ENCODE measurements at places on chromosomes 1 and 21.

DNA sequence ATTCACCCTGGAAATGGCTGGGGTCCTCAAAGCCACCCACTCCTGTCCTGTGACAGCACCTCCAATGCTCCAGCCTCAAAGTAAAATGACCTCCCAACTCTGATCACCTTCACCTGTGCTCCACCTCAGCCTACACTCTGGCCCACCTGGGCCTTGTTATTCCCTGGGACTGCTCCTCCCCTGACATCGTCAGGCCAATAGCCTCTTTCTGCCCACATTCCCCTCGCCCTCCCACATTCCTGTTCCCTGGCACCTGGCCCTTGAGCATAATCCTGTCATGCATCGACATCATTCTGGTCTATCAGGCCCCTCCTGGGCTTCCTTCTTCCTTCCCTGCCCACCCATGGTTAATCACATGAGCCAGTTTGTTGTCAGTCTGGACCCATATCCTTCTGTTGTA is 13.2 kb upstream of the BCAR3 start:
- no peak for DNase-seq

GRCh38 chr1:197928849-197929336 is 11.7 kb downstream of the LHX9 start:
- DNase-seq, result no peak

DNA sequence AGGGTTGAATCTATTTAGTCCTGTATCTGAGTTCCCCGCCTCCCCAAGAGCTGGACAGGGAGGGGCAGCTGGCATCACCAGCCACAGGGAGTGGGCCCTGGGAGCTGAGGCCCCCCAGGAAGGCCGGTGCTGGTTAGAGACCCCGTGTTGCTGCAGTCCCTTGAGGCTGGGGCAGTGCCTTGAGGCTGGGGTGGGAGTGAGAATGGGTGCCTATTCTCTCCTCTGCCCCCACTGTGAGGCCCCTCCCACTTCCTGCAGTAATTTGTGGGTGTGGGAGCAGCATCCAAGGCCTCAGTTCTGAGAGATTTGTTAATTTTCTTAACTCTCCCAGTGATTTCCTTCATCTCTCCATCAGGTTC is 2.5 kb upstream of the TRAPPC3 start:
- DNase-seq, result no peak

- no peak for DNase-seq
These were observed 69.2 kb upstream of the SGIP1 start for GRCh38 chr1:66464802-66465201.

DNA sequence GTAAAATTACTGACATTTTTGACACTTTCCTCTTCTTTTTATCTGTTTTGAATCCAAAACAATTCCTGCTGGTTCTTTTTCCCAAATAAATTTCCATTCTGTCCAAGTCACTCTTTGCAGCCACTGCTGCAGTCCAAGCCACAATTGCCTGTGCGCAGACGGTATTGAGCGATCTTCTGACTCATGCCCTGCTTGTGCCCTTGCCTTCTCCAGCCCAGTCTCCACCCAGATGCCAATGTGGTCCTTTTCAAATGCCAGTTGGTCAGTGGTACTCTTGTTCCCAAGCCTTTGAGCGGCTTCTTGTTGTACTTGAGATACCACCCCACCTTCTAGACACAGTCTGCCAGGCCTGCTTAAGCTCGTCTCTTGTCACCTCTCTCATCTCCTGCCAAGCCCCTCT is 78.9 kb downstream of the CAMTA1 start:
- DNase-seq, result no peak

DNA sequence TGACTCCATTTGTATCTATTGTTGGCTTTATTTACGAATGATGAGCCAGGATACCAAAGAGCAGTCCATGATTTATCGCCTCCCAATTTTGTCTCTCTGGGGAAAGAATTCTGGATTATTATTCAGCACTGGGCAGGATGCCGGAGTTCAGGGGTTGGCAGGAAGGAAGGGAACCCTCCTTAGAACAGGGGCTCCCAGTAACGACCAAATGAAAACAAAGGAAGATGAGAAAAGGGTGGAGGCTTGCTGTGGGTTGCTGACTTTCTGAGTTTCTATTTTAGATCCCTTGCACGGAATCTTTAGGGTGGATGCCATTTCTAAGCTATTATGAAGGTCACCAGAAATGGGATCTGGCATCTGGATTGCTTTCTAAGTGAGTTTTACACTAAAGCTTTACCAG is 231.2 kb upstream of the LYPLAL1 start:
- no peak for DNase-seq

DNA sequence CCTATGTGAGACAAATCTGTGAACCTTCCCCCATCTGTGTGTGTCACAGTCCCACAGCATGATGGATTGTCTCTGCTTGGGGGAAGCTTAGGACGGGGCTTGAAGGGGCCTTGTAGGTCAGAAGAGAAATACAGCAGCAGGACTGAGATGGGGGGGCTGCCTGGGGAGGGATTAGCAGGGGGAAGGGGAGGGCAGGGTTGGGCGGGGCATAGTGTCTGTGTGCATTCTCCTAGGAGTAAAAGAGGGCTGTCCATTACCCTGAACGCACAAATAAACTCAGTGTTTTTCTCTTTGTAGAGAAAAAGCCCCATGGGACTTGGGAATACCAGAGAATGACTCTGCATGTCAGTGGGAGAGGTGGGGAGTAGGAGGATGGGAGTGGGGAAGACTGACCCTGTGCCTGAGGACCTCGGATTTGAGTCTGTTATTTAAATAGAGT is 16.4 kb downstream of the RNF220 start:
- no peak for DNase-seq

- no peak for DNase-seq
These were observed at the start of gene PIGR for GRCh38 chr1:206946261-206946660. Gene PIGR, minus strand, starts transcription at chr1:206946466. Its CDS starts 5,935 bp downstream, at chr1:206940531.

DNA sequence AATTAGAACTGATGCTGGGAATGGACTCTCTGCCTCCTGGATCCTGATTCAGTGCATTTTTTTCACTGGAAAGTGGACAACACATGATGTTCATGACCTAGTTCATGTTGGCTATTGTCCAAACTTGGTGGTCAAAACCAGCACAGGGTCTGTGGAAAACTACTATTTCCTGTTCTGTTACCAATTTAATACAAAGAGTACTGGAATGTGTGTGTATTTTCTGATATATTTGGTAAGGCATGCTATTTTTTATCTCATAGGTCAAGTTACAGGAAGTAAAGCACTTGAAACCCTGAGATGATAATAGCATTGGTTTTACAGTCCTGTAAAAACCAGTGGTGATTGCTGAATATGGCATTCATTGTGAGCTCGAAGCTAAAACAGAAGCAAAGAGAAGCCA is 89.9 kb downstream of the SGIP1 start:
- DNase-seq, result no peak

- DNase-seq, result no peak
These were observed 5.7 kb downstream of the AGMAT start for GRCh38 chr1:15578921-15579682.

- no peak for DNase-seq
These were observed 141.3 kb downstream of the NRIP1 start for GRCh38 chr21:14923468-14923867.

GRCh38 chr1:181100015-181100905 is 11.8 kb downstream of the IER5 start:
- DNase-seq, result no peak

DNA sequence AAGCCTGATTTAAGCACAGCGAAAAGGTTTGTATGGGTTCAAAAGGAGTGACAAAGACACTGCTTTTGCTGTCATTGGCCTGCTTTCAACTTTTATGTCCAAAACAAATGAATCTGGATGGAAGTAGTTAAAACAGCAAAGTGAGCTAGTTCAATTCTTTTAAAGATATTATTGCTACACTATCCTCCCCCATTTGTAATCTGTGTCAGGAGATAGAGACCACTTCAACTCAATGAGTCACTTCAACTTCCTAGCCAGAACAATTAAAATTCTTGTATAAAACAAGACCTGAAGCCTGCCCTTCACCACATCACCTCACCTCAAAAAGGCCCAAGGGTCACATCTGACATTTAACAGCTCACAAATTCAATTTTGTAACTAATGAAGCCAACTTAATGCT is 364.1 kb upstream of the LYPLAL1 start:
- DNase-seq, result no peak

- DNase-seq, result peak; percentile 25
These were observed 63.9 kb upstream of the EFHD2 start for GRCh38 chr1:15345705-15346345.

GRCh38 chr1:164838786-164839185 is 279.8 kb downstream of the PBX1 start:
- DNase-seq, result no peak

DNA sequence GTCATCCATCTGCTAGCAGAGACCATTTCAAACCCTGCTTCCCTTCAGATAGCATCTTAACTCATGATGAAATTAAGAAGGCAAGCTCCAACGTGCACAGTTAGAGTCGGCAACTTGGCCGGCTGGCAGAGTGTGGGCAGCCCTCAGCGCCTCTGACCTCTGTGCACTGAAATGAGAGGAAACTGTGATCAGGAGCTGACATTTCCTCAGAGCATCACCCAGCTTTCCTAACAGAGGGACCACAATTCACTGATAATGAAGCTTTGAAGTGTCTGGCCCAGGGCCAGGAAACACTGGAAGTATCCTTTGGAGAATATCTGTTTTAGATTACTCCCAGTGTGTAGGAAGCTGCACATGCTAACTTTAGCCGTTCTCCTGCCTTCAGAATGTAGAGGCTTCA is 145.0 kb upstream of the ZC3H11B start:
- DNase-seq, result no peak

DNA sequence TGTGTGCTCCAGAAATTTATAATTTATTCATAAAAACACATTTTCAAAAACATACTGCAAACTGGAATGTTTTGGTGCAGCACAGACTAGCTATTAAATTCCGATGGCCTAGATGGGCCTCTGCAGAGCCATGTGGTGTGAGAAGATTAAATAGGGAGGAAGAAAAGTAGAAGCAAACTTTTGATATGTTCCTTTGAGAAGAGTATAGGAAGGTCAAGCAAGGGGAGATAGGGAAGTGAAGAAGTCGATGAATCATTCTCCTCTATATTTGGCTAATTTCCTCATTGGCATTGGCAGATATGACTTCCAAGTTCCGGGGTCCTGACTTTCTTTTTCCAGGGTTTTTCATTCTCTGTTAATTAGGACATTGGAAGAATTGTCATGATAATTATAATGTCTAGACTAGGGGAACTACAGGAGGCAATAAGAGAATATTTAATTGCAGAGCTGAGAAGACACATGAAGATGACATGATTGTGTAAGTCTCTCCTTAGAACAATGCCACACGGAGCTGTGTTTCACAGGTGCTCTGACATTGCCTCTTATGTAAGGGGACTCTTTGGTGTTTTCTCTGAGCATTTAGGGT is 19.3 kb upstream of the ZNF326 start:
- no peak for DNase-seq

DNA sequence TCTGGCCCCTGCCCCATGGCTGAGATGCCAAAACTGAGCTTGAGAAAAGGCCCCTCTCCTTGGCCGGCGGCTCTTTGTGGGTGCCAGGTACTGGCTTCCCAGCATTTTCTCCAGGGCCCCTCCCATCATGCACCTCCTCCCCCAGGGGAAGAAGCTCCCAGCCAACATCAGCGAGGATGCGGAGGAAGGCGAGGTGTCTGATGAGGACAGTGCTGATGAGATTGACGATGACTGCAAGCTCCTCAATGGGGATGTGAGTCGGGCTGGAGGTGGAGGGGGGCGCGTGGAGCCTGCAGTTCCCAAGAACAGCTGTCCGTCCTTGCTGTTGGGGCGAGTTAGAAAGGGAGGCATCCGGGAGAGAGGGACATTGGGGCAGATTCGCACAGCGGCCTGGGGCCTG is 13.5 kb downstream of the PLCH2 start:
- DNase-seq, result no peak

DNA sequence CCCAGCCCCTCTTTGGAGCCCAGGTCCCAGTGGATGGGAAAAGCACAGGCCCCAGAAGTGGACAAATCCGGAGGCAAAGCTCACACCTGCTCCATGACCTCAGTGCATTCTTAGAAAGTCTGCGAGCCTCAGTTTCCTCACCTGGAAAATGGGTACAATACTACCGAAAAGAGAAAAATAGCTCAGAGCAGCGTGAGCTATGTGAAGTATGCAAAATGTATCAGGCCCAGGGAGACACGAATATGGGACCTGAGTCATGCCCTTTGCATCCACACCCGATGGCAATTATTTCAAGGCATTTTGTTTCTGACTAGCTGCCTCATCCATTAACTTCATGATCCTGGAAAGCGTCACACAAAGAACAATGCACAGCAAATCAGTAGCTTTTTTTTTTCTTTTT is 9.2 kb downstream of the ALDH4A1 start:
- DNase-seq, result no peak

DNA sequence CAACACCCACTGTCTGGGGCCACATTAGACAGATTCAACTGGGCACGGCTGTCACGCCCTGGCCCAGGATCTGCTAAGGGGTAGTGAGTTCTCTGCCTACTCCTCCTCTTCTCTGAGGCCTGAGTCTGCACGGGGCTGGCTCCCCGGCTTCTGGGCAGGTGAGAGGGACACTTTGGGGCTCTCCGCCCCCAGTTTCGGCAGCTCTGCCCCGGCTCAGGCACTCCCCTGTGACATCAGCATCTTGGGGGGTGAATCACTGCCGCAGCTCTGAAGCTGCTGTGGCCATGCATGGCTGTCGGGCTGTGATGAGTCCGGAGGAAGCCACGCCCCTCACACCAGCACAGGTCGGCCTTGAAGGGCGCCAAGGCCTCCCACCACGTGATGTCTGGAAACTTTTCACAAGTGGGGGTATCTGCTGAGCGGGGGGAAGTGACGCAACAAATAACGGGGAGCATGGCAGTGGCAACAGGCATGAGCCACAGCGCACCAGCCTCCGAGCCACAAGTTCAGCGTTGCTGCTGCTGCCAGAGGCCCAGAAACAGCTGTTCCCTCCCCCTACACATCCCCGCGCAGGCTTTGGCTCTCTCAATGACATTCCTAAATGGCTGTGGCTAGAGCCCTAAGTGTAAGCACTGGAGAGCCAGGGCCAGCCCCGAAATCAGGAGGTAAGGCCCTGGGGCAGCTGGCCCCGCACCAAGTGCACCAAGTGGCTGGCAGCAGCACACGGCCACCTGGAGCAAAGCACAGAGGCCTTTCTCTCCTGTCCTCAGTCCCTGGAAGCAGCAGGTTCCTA is 26.3 kb downstream of the ZBTB17 start:
- DNase-seq, result peak; percentile 61

- no peak for DNase-seq
These were observed 17.1 kb downstream of the ARHGEF16 start for GRCh38 chr1:3471356-3472087.

GRCh38 chr1:1373051-1373814 is 1.8 kb downstream of the AURKAIP1 start:
- DNase-seq, result no peak

DNA sequence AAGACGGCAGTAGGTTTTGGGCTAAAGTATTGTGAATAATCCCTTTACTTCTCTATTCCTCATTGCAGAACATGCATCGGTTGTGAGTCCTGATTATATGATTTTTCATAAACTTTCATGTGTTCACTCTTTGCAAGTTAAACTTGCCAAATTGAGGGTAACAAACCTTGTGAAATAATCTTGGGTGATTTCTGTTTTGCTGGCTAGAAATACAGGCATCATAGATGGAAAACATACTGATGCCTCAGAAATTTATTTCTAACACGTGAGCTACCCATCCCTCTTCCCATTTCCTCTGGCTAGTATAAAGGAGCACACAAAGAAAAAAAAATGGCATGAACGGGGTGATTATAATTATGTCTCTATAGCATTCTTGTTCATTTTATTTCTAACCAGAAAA is 39.6 kb downstream of the RGS5 start:
- no peak for DNase-seq

GRCh38 chr1:246629030-246629429 is 62.8 kb downstream of the CNST start:
- DNase-seq, result no peak

- no peak for DNase-seq
These were observed 200.4 kb upstream of the TMPRSS15 start for GRCh38 chr21:18603980-18604379.
